Vagina (tissue), 2 donors: ENCODE measurements at places on chromosomes 7 and 10. TPM values are rescaled to one million over a fixed set of nuclear protein-coding genes. Genes with fewer than 3 reads are reported as not detected.
A peak's percentile ranks its signal among the peaks of the same experiment; 100 is the strongest.

- H3K27me3 ChIP-seq: no peaks in the 10 kb centered on the region
- peak within 1 kb of the TSS; percentile 76 for H3K4me3 ChIP-seq
- peak within 1 kb of the TSS; percentile 83 for H3K27ac ChIP-seq
Measured at GRCh38 chr7:149773446-149774236, at the start of gene ZNF467. Gene ZNF467, minus strand, starts transcription at chr7:149773588. Its CDS starts 2,556 bp downstream, at chr7:149771032.

COL1A2 gene
- 199 TPM for total RNA-seq

DNA sequence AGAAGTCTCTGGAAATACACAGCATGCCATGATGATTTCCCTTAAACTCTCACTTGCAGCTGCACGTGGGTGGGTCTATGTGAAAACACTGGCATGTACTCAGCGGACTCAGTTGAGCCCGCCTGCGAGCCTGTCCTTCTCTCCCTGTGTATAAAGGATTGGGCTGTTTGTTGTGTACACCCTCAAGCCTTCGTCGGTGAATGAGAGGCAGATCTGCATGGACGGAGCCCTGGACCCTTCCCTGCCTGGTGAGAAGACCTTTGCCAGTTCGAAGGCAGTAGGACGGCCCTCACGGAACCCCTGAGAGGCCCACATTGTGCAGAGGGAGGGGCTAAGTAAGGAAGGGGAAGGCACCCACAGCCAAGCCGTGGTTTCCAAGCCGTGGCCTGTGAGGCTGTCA, 121.2 kb downstream of the WDFY4 start:
- H3K36me3 ChIP-seq: no peaks in the 10 kb centered on the region
- no peak for DNase-seq
- H3K4me1 ChIP-seq: no peaks in the 10 kb centered on the region
- no peaks in the 10 kb centered on the region for H3K27me3 ChIP-seq
- H3K4me3 ChIP-seq: no peak overlapping the region

GRCh38 chr7:8070451-8071180, 102.0 kb downstream of the GLCCI1 start:
- H3K27me3 ChIP-seq: no peaks in the 10 kb centered on the region
- H3K4me1 ChIP-seq: no peaks in the 10 kb centered on the region
- no peak overlapping the region for H3K27ac ChIP-seq
- no peaks in the 10 kb centered on the region for H3K36me3 ChIP-seq
- DNase-seq: no peak

- H3K4me3 ChIP-seq: no peak overlapping the region
- no peak overlapping the region for H3K27ac ChIP-seq
- no peaks in the 10 kb centered on the region for H3K27me3 ChIP-seq
- no peaks in the 10 kb centered on the region for H3K36me3 ChIP-seq
Measured at GRCh38 chr7:12942609-12943008, 255.2 kb downstream of the ARL4A start.

DNA sequence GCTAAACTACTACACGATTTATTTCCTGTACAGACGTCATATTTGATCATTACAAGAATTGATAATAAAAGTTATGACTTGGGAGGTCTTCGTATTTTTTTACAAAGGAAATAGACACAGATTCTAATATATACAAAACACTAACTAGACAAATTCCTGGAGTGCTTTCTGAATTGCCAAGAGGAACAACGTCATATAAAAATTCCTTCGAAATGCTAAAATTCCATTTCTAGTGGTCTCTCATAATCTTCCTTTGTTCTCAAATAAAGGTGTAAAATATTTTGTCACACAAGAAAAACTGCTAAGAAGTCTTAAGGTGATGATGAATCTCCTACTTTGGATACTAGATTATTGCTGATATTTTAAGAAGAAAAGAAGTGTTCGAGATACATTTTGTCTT, 85.4 kb downstream of the CDK6 start:
- no peaks in the 10 kb centered on the region for H3K36me3 ChIP-seq
- H3K4me1 ChIP-seq: peaks cover 6% of the 10 kb centered on the region
- H3K27me3 ChIP-seq: no peaks in the 10 kb centered on the region
- H3K4me3 ChIP-seq: no peak overlapping the region

- DNase-seq: no peak
- H3K4me3 ChIP-seq: no peak overlapping the region
- H3K27me3 ChIP-seq: no peaks in the 10 kb centered on the region
- no peak overlapping the region for H3K27ac ChIP-seq
Measured at GRCh38 chr7:84998665-84999064, 188.2 kb downstream of the SEMA3D start.

DNA sequence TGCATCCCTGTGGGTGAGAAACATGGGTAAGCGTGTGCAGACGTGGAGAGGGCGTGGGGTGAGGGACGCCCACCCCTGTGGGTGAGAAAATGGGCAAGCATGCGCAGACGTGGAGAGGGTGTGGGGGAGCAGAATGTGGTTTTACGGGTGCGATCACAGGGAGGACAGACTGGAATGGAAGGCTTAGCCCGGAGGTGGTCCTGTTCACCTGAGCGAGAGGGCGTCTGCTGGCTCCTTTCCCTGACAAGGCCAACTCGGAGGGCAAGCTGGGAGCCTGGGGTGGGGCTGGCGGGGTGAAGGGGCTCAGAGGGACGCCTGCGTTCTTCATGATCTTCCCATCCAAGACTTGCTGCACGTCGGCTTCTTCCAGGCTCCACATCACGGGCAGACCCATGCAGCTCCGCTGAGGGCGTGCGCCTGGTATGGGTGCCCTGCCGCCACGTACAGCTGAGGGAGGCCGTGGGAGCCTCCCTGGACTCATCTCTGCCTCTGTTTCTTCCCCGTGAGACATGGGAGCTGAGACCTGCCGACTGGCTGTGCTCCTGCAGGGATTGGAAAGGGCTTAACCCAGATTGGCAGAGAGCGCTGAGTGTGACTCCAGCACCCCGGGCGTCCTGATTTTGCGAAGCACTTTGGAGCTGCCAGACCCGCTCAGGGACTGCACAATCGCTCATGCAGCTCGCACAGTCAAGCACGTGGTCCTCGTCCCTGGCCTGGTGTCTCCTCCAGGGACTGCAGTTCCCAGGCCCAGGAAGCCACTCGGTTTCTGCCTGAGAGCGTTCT, 74.3 kb upstream of the SHH start:
- no peaks in the 10 kb centered on the region for H3K4me1 ChIP-seq
- no peaks in the 10 kb centered on the region for H3K36me3 ChIP-seq
- DNase-seq: no peak

DNA sequence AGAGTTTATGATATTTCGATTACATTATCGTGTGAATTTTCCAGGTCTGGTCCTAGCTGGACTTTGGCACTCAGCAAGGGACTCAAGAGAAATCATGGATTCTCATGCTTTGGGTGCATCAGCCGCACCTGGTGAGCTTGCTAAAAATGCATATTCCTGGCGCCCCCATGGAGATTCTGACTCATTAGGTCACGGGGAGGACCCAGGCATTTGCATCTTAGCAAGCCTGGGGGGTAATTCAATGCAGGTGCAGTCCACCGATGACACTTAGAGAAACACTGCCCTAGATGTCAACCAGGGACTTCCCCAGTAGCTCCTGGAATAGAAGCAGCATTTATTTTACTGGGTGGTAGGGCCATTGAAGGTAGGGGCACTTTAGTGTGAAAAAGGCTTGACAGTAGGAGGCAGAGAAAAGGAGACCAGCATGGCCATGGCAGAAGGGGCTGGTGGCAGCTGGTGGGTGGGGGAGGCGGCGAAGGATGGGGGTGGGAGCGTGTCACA, 29.9 kb upstream of the PDCD4 start:
- H3K27ac ChIP-seq: no peak overlapping the region
- H3K4me1 ChIP-seq: peaks cover 59% of the 10 kb centered on the region
- DNase-seq: no peak
- no peaks in the 10 kb centered on the region for H3K36me3 ChIP-seq
- no peaks in the 10 kb centered on the region for H3K27me3 ChIP-seq

CALHM3 gene
- total RNA-seq: not detected

- no peaks in the 10 kb centered on the region for H3K36me3 ChIP-seq
- DNase-seq: no peak
- H3K27me3 ChIP-seq: no peaks in the 10 kb centered on the region
- no peaks in the 10 kb centered on the region for H3K4me1 ChIP-seq
- no peak overlapping the region for H3K27ac ChIP-seq
- no peak overlapping the region for H3K4me3 ChIP-seq
Measured at GRCh38 chr7:158102897-158103296, 484.7 kb downstream of the PTPRN2 start.

DNA sequence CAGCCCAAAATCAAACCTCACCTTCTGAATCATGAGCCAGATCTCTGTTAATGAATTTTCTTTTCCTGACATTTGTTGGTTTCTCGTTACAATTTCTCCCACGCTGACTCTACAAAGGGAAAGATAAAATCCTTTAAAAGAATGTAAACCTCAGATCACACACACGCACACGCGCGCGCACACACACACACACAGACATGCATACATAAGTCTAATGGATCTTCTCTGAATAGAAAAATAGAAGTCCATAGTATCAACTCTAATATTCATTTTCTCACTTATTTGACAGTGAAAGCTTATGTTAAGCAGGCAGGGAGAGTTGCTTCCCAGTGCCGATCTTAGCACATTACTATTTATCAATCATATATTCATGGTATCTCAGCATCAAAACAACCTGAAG, 1.4 kb downstream of the ETV1 start:
- peaks cover 5% of the 10 kb centered on the region for H3K4me1 ChIP-seq
- H3K4me3 ChIP-seq: peak overlapping the region; percentile 60
- no peaks in the 10 kb centered on the region for H3K27me3 ChIP-seq
- H3K27ac ChIP-seq: no peak overlapping the region
- H3K36me3 ChIP-seq: no peaks in the 10 kb centered on the region

DNA sequence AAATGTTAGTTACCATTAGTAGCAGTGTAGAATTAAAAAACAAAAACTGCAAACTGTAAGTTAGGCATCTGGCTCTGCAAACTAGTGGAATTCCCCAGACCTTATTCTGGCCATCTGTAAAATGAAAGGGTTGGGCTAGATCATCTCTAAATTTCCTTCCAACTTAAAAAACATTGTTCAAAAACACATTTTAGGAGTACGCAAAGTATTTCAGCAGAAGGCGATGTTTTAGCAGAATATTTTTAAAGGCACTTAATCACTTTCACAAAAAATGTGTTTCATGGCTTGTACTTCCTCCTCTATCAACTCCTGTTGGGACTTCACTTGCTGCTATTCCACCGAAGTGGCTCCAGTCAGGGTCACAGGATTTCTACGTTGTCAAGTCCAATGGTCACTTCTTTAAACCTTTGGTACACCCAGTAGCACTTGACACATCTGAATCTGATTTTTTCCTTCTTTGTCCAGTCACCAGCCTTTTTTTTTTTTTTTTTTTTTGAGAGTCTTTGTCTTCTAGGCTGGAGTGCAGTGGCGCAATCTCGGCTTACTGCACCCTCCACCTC, 169.0 kb downstream of the AHR start:
- H3K27ac ChIP-seq: no peak overlapping the region
- no peak for DNase-seq
- H3K27me3 ChIP-seq: no peaks in the 10 kb centered on the region
- H3K4me1 ChIP-seq: peaks cover 17% of the 10 kb centered on the region
- no peaks in the 10 kb centered on the region for H3K36me3 ChIP-seq
- H3K4me3 ChIP-seq: no peak overlapping the region

TEX36 gene
- total RNA-seq: not detected
